ENCODE measurements at places on chromosomes 2 and 18.

DNA sequence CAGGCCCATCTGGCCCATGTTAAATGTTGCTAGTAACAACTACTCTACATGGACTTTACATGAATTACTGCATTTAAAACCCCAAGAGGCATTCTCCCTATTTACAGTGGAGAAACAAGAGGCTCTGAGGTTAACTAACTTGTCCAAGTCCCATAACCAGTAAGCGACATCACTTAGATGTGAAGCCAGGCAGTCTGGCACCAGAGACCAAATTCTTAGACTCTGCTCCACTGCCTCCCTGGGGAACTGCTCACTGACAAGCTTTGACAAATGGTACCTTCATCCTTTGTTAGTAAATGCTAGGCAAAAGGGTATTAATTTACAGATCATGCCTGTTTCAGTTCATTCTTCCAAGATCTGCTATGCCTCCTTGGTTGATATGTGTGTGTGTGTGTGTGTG lies 124.8 kb downstream of the AFF3 start:
- no peak for DNase-seq

DNA sequence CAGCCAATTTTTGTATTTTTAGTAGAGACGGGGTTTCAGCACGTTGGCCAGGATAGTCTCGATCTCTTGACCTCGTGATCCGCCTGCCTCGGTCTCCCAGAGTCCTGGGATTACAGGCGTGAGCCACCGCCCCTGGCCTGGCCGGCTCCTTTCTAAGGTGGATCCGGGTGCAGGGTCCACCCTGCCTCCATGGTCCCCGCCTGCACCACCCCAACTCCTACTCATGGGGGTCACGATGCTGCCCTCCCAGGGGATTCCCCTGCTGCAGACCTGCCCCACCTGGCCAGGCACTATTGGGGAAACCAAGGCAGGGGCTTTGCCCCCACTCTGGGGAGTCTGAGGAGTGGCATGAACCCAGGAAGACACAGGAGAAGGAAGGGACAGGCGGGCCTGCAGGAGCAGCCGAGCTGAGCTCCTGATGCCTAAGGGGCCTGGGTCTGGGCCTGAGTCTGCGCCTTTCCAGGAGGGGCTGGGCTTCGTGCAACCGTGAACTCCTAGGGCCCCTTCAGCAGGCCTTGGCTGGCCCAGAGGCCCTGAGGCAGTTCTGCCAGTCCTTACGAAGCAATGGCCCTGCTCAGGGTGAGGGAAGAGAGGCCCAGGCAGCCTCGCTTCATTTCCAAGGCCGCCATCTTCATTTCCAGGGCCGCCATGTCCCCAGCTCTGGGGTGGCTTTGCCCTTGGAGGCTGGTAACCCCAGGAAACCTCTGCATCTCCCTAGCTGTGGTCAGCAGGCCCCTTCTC lies 67.2 kb upstream of the SMAD7 start:
- DNase-seq, result no peak

GRCh38 chr2:54519841-54520459 lies 63.8 kb downstream of the SPTBN1 start:
- no peak for DNase-seq

DNA sequence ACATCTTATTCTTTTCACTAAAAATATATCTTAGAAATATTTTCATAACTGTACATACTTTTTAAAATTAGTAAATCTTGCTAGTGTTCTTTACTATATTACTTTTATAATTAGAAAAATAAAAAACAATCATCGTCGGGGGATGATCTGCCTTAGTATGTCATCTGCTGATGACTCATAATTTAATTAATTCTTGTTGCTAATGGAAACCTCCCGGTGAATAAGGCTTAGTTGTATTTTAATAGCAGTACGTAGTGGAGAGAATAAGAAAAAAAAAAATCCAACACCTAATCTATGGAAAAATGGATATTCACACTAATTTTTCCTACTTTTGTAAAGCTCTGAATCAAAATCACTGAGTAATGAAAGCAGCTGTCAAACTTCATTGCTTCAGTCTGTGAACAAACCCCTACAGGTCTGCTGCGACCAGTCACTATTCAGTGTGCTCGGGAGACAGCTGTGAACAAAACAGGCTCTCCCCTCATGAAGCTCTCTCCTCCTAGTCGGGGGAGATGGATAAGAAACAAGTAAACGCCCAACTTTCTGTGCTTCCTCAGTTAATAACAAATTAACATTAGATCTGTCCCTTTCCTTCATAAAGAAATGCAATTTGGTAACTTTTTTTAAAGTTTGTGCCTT lies 97.4 kb upstream of the UPP2 start:
- no peak for DNase-seq

DNA sequence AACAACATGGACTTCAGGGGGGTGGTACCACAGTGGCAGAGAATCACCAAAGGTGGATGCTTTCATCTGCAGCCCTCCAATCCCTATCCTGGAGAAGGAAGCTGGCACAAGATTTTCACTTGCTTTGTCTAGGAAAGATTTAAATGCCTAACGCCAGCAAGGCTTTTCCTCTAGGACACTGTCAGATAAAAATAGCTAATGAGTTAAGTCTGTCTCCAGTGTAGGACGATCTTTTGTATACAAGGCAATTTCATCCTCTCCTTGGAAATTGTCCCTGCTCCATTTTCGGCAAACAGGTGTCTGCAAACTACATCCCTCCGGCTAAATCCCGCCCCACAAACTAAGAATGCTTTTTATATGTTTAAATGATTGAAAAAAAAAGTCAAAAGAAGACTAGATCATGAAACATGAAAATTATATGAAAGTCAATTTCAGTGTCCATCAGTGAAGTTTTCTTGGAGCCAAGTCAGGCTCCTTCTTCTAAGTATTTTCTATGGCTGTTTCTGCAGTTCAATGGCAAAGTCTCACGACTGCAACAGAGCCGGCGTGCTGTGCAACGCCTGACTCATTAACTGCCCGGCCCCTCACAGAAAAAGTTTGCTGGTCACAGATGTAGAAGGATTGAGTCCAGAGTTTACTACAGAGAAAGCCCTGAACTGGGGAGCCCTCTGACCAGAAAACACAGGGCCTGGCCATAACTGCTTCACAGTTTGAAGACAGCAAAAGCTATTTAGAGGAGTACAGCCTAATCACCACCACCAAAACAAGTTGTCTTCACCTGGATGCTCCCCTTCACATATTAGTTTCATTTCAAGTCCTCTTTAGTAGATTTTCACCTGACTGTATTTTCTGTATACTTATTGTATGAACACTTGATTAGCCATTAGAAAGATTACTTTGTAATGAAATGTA lies 52.3 kb downstream of the PIEZO2 start:
- no peak for DNase-seq

- DNase-seq, result no peak
These were observed 95.3 kb downstream of the GALR1 start for GRCh38 chr18:77344786-77345500.

DNA sequence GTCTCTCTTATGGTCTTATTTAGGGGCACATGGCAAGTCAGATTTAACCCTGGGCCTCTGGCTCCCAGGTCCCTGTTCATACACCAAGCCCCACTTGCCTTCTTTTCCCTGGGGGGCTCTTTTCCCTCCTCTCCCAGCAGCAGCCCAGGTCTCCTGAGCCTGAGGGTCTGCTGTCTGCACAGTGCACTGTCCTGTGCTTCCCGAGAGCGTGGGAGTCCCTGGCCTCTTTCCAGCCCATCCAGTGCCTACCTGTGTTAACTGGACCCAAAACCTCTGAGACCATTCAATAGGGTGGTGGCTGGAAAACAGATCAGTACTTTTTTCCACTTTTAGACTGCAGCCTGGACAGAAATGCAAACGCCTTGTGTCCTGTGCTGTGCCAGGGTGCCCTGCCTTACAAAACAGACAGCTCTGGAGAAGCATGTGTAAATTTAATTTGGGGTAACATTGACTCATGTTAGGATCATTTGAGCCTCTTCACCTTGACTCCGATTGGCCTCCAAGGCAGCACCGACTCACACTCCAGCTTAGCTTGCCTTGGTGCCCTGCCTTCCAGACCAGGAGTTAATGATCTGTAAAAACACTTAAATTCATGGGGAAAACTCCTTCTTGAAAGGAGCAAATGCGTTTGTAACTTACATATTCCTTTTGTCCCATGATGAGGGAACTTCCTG lies 34.3 kb downstream of the TWIST2 start:
- DNase-seq, result no peak

DNA sequence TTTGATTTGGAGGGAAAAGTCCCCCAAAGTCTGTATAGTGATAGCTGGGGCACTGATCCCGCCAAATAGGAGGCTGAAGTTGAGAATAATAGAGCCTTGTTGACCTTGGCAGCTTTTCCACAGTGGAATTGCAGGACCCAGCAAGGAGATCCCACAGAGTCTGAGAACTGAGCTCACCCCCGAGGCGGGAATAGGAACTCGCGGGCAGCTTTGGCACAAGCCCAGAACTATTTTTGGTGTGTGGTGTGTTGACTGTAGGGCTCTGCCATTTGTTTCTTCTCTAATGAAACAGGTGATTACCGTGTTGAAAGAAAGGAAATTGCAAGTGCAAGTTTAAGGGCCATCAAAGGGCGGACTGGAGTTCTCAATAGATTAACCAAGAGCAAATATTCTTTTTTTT lies 34.0 kb downstream of the SH3RF3 start:
- no peak for DNase-seq

DNA sequence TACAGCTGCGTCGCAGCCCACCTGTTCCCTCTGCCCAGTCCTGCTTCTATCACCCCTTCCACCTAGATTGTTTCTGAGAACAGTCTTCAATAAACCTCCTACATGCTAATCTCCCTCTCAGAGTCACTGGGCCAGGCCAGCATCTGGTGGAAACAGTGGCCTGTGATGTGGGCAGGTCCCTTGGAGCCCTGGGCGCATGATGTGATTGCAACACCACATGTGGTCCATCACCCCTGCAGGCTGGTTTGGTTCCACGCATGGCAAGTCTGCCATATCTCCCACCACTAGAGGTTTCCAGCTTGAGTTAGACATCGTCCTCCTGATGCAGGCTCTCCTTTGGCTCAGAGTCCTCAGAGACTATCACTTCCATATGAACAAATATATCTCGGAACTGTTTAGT lies 83.5 kb downstream of the PRKCE start:
- DNase-seq, result no peak

GRCh38 chr2:201403880-201404279 lies 46.7 kb upstream of the FLACC1 start:
- DNase-seq, result no peak

DNA sequence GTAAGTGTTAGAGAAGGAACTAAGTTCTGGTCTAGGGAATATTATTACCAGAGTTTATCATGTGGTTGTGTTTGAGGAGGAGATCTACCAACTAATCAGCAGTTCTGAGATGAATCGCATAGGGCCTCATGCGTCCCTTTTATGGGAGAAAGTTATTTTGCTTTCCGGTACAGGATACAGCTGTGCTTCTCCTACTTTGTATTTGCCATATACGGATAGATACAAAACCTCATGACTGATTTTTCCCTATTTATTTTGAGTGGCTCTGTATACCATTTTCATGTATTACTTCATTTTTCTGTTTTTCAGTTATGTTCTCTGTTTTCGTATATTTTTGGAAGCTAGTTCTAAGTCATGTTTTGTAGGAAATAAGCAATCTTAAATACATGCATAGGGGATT lies 66.8 kb downstream of the ACSL3 start:
- no peak for DNase-seq

DNA sequence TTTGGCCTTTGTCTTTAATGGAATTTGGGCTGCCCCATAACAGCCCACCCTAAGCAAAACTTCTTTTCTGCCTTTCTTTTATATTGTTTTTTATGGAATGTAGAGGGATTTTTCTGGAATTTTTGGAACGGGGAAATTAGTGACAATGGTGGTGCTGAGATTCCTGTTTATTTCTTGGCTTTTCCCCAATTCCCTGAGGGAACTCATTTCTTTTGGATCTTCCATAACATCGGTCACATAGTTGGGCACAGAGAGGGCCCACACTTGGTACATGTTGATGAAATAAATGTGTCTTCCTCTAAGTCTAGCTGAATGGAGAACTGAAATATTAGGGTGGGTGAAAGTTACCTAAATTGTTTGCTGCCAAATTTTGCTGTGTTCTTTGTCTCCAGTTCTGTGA lies 191.6 kb upstream of the TNP1 start:
- no peak for DNase-seq

- DNase-seq, result no peak
These were observed 945.1 kb upstream of the PIK3C3 start for GRCh38 chr18:41009926-41010325.

DNA sequence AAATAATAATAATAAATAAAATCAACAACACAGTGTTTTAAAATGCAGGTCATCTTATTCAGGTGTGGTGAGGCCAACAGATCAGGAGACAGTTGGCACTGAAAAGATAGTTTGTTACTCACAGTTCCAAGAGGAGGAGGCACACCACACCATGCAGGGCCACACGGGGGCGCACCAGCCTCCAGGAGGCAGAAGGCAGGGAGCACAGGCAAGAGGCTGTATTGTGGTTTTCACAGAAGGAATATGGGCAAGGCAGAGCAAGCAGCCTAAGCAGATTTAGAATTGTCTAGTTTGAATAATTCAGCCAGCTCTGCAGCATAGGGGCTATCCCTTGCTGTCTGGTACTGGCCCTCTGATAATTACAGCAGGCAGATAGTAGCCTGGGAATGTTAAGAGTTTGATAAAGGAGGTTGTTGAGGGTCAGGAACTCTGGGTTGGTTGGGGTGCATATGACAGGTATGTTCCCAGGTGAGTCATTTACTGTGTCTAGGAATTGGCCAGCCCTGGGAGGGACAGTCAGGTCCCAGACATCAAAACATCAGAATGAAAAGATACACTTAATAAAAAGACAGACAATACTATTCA lies 31.3 kb downstream of the KIAA2012 start:
- DNase-seq, result no peak

DNA sequence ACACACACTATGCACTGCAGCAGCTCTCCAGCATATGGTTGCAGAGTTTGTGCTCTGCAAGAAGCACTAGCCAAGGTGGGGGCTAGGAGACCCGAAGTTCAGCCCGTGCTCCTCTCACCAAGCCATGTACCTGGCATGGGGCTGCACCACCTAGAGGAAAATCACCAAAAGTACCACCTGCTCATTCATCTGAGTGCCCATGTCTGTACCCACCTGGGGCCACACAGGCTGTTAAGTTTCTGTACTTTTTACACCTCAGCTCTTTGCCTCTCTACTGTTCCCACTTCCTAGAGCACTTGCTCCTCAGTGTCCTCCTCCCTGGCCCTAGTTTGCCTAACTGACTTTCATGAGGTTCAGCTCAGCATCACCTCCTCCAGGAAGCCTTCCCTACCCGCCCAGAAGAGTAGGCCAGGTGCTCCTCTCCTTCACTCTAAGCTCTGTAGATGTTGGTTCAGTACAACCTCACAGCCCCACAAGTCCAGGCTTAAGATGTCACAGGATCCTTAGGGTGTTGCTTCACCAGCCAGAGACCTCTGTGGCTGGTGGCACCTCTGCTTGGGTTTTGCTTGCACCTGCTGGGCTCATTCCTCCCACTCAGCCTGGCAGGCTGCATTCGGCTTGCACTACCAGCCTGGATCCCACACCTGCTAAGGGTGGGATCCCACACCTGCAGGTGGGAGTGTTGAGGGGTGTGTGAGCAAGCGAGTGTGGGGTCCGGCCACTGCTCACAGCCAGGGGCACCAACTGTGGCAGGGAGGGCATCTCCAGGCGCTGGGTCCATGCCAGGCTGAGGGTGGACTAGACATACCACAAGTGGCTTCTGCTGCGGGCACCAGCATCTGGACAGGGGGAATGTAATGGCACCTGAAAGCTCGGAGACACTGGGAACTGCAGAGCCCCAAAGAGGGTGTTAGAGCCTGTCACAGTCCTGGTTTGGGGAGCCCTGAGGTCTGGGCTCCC lies 10.2 kb upstream of the TFCP2L1 start:
- no peak for DNase-seq
